ENCODE measurements at places on chromosomes 1 and 21. TPM values are rescaled to one million over a fixed set of nuclear protein-coding genes. Genes with fewer than 3 reads are reported as not detected.

OR2L3 gene
- not detected for total RNA-seq

DNA sequence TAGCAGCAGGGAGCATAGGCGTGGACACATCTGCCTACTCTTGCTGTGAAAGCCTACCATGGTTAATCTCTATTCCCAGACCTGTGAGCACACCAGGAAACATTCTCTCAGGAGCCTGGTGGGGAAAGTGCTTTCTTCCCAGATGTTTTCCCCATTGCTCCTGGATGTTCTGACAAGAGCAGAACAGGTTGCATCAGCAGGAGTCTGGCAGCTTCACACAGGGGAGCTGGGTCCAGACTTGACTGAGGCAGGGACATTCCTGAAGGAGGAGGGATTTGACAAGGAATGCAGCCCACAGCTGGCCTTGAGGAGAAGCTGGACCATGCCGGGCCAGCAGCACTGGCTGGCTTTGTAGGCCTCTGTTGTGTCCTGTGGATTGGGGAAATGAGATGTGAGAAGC, 21.0 kb upstream of the ARTN start:
- H3K4me3 ChIP-seq = no peak overlapping the region
- peaks cover 39% of the 10 kb centered on the region for H3K4me1 ChIP-seq
- H3K36me3 ChIP-seq = no peaks in the 10 kb centered on the region
- no peaks in the 10 kb centered on the region for H3K27me3 ChIP-seq
- peak overlapping the region; percentile 90 for H3K27ac ChIP-seq

GRCh38 chr1:109218516-109218915, 4.8 kb downstream of the SARS1 start:
- peaks cover 38% of the 10 kb centered on the region for H3K36me3 ChIP-seq
- no peak for DNase-seq
- H3K4me1 ChIP-seq = peaks cover 12% of the 10 kb centered on the region
- H3K27ac ChIP-seq = no peak overlapping the region
- no peak overlapping the region for H3K4me3 ChIP-seq

- no peak overlapping the region for H3K4me3 ChIP-seq
- no peaks in the 10 kb centered on the region for H3K4me1 ChIP-seq
- peaks cover 45% of the 10 kb centered on the region for H3K27me3 ChIP-seq
- H3K27ac ChIP-seq = no peak overlapping the region
- DNase-seq = no peak
Observed at GRCh38 chr1:60262701-60263100, 189.1 kb upstream of the C1orf87 start.

- no peak overlapping the region for H3K4me3 ChIP-seq
- no peak for DNase-seq
- H3K27me3 ChIP-seq = no peaks in the 10 kb centered on the region
- peaks cover 18% of the 10 kb centered on the region for H3K4me1 ChIP-seq
- no peaks in the 10 kb centered on the region for H3K36me3 ChIP-seq
Observed at GRCh38 chr1:7505094-7505770, 265.9 kb upstream of the VAMP3 start.

- DNase-seq = no peak
- peaks cover 37% of the 10 kb centered on the region for H3K4me1 ChIP-seq
- H3K36me3 ChIP-seq = no peaks in the 10 kb centered on the region
- H3K4me3 ChIP-seq = no peak overlapping the region
- no peak overlapping the region for H3K27ac ChIP-seq
- no peaks in the 10 kb centered on the region for H3K27me3 ChIP-seq
Observed at GRCh38 chr1:230071316-230071715, 4.3 kb downstream of the GALNT2 start.

DNA sequence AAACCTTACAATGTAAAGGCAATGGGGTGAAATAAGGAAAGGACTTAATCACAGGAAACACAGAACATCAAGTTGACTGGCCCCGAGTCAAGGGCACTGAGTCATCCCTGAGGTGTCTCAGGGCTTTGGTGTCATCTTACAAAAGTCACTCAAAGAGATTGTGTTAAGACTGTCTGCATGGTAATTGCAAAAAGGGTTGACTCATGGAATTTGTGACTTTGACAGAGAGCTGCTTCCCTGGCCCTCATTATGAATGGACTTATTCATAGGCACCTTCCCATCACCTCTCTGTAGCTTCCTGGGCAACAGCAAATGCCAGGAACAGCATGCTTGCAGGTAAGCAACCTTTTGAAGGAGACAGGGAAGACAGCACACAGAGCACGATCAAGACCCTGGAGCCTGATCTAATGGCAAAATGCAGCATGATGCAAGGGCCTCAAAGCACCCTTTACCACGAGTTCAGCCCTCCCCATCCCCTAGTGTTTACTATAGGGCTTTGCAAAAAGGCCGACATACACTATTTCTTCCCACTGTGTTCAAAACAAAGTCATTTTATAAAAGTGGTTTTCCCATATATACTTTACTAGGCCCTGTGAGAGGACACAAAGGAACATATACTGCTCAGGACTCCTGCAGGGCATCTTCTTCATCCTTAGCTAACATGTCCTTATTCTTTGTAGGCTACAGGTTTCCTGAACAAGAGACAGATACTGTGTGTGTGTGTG, 17.1 kb downstream of the ZP4 start:
- no peak overlapping the region for H3K4me3 ChIP-seq
- no peaks in the 10 kb centered on the region for H3K27me3 ChIP-seq
- H3K36me3 ChIP-seq = no peaks in the 10 kb centered on the region
- H3K4me1 ChIP-seq = no peaks in the 10 kb centered on the region

DNA sequence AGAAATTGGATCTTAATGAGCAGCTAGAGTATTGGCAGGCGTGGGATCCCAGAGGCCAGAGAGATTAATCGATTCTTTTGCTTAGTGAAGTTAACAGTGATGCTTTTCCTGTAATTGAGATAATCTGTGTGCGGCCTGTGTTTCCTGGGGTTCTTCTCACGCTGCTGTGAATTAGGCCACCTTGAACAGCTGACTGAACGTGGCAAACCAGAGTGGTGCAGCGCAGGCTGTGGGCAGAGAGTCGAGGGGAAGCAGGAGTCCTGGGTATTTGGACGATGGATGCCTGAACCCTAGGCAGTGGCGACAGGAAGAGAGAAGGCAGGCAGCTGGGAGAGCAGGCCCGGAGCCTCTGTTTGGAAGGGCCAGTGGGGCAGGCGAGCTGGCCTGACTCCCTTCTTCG, 51.7 kb downstream of the RYR2 start:
- no peaks in the 10 kb centered on the region for H3K36me3 ChIP-seq
- DNase-seq = no peak
- H3K4me1 ChIP-seq = no peaks in the 10 kb centered on the region
- H3K27me3 ChIP-seq = no peaks in the 10 kb centered on the region
- H3K27ac ChIP-seq = no peak overlapping the region
- H3K4me3 ChIP-seq = no peak overlapping the region

DNA sequence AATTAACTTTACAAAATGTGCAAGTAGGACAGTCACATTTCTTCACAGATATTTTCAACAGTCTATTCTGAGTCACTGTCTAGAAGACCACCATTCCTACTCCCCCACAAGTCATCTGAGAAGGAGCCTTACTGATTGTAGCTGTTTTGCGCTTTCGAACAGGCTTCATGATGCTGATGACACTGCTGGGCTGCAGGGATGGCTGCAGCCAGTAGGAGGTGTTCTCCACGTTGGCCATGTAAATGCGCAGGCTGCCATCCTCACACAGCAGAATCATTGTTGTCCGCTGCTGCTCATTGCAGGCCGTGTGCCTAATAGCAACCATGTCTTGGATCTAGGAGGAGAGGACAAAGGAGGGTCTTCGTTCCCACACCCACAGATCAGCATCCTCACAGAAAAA, 56.9 kb downstream of the UBR4 start:
- H3K27ac ChIP-seq = no peak overlapping the region
- no peak for DNase-seq
- H3K4me3 ChIP-seq = no peak overlapping the region

DNA sequence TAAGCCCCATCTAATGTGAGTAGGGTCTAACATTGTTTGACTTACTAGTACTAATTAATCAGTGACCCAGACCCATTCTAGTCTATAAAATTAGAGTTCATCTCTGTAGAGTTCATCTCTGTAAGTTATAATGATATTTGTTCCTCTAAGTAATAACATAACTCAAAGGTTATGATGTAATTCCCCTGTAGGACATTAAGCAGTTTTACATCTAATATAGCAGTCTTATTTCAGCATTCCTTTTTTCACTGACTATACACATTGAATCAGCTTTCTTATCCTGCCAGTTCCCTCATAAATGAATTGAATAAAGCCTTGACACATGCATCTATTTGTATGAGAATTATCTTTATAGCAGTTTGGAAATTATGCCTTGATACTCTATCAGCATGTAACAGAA, 90.9 kb downstream of the SH3GLB1 start:
- H3K4me3 ChIP-seq = no peak overlapping the region
- no peak overlapping the region for H3K27ac ChIP-seq
- H3K4me1 ChIP-seq = no peaks in the 10 kb centered on the region
- H3K27me3 ChIP-seq = no peaks in the 10 kb centered on the region

DNA sequence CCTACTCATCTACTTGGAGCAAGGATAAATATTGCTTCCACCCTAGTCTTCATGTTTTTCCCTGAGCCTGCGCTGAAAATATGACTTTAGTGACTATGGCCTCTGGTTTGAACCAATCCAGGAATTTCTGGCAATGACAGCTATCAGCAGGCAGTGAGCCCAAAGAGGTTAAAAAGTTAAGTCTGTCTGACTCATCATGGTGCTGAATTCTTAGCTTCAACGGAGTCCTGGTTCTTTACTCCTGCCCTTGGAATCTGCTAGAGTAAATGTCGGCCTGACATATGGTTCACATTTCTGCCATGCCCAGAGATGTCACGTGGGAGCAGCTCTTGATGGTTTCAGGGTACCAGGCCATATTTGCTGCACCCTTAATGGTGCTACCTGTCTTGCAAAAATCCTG, 351.6 kb upstream of the PLXNA2 start:
- DNase-seq = no peak
- H3K36me3 ChIP-seq = no peaks in the 10 kb centered on the region
- H3K27me3 ChIP-seq = peaks cover 19% of the 10 kb centered on the region
- H3K4me1 ChIP-seq = no peaks in the 10 kb centered on the region

GRCh38 chr1:93490357-93490756, 42.4 kb downstream of the FNBP1L start:
- H3K36me3 ChIP-seq = no peaks in the 10 kb centered on the region
- H3K4me3 ChIP-seq = no peak overlapping the region
- no peak overlapping the region for H3K27ac ChIP-seq
- H3K27me3 ChIP-seq = no peaks in the 10 kb centered on the region
- DNase-seq = no peak

DNA sequence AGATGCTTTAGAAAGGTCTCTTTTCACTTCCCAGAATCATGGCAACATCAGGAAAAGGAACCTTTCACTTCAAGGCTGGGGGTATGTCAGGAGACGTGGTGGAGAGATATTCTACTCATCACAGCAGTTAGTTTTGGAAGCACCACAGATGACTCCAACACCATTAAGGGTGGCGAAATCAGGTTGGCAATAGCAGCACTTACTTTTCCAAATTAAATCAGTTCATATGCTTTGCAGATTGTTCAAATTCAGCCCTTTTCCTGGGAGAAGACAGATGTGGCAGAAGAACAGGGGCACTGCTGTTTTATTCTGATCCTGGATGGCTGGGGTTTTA, 79.0 kb downstream of the RUNX1 start:
- peaks cover 8% of the 10 kb centered on the region for H3K27me3 ChIP-seq
- DNase-seq = no peak
- H3K4me3 ChIP-seq = no peak overlapping the region
- no peaks in the 10 kb centered on the region for H3K4me1 ChIP-seq
- H3K27ac ChIP-seq = no peak overlapping the region

- H3K36me3 ChIP-seq = peaks cover under 1% of the 10 kb centered on the region
- H3K4me1 ChIP-seq = no peaks in the 10 kb centered on the region
- H3K4me3 ChIP-seq = no peak overlapping the region
- no peak for DNase-seq
Observed at GRCh38 chr1:206736878-206737728, 33.5 kb upstream of the IL19 start.

All from A673 (cell line).